Activated CD4-positive, alpha-beta T cell treated with anti-CD3 and anti-CD28 coated beads for 48 hours (primary cell): ENCODE measurements at places on chromosomes 6 and 20.

DNA sequence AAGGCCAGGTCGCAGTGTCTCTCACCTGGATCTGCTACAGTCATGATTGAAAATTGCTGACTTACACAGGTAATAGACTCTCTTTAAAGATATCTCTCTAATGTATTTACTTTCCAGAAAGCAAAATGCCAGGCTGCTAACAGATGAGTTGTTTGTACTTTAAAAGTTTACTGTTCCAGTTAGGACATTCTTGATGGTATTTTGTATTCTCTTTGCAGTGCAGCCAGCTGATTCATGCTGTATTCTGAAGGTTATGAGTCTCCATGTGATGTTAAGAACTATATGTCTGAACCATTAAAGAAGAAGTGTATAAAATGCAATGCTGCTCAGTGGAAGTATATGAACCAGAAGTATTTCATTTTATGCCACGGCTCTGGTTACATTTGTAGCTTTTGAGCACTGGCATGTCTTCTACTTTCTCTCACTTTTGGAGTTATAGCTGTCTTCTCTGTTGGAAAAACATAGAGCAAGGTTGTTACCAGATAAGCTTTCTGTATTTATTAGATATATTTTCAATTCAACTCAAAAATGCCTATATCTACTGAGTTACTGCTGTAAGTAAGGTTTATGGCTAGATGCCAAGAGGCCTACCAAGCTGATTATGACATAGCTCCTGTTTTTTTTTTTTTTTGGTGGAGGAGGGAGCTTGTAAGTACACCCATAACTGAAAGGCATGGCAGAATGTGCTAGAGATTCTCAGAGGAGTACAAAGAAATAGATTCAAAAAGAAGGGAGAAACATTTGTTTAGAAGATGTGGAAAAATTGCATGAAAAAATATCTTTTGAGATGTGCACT lies 130.5 kb upstream of the MAN1A1 start:
- DNase-seq, result no peak

- DNase-seq, result no peak
Measured at GRCh38 chr6:73145690-73146089, 79.6 kb downstream of the KHDC1L start.

DNA sequence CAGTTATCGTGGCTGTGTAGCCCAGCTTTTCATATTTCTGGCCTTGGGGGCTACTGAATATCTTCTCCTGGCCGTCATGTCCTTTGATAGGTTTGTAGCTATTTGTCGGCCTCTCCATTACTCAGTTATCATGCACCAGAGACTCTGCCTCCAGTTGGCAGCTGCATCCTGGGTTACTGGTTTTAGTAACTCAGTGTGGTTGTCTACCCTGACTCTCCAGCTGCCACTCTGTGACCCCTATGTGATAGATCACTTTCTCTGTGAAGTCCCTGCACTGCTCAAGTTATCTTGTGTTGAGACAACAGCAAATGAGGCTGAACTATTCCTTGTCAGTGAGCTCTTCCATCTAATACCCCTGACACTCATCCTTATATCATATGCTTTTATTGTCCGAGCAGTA lies 475 bp downstream of the OR2B6 start:
- no peak for DNase-seq

- DNase-seq, result no peak
Measured at GRCh38 chr6:111228094-111228493, 140.8 kb downstream of the SLC16A10 start.

DNA sequence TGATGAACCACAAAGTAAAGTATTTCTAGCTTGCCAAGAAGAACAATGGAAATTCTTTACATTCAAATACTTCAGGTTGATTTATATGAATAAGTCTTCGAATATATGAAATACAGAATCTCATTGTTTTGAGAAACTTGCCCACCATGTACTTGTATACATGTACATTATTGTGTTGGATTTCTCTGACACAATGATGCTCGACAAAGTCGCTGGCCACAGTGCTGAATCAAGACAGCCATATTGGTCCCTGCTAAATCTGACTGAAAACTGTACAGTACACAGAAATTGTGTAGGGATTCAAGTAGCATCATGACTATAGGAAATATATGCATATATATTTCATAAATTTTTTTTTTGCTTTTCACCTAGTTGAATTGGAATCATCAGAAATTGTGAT lies 13.1 kb upstream of the LIN28B start:
- no peak for DNase-seq

GRCh38 chr6:145003145-145003544 lies 718.0 kb downstream of the UTRN start:
- no peak for DNase-seq

GRCh38 chr20:48831718-48832404 lies 4.1 kb upstream of the PREX1 start:
- DNase-seq, result no peak

DNA sequence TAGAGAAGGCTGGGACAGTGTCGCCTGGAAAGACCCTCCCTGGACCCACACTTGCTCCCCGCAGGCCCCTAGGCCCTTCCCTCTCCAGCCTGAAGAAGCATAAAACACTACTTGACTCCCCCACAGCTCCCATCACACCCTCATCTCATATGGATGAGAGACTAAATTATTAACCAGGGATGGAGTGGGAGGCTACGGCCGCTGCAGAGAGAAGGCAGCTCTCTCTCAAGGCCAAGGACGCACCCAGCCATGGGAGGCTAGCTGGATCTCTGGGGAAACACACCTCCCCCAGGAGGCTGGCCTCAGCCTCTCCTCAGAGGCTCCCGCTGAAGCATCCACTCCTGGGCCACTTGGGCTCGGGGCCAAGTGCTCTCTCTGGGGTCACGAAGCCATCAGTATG lies 102.5 kb downstream of the GRM4 start:
- DNase-seq, result no peak

GRCh38 chr6:45608252-45608913 lies 230.6 kb upstream of the SUPT3H start:
- peak; percentile 42 for DNase-seq

DNA sequence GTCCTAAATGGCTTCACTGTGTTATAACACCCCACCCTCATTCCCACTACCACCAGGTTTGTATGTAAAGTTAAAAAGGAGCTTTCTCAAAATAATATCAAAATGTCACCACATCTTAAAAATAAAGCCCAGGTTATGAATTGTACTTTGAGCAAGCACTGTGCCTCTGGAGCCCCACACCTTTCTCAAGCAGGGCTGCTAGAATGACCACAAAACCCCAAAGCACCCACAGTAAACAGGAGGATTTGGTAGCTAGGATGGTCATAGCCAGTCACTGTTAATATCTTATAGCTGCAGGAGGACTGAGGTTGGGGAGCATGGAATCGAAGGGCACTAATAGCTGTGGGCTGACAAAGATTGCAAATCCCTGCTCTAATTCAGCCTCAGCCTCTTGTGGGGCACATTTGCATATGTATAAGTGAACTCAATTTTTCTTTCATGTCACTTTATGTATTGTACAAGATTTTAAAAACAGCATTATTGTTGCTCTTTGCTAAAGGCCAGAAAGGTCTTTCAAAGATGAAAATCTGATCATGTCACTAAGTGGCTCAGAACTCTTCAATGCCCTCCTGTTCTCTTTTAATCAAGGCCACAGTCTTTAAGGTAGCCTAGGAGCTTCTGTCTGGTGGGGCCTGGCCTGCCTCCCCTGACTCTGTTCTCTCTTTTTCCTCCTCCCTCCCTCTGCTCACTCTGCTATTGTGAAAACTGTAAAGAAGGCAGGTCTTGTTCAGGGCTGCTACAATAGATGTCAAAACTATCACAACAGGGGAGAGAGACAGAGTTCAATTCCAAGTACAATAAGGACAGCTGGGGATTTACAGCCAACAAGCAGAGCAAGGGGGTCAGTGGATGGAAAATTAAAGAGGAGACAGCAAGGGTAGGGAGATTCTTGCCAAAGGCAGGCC lies 101.6 kb downstream of the TMEM200A start:
- no peak for DNase-seq

- DNase-seq, result no peak
Measured at GRCh38 chr6:34585512-34586061, 29.5 kb upstream of the SPDEF start.

GRCh38 chr6:33927616-33928015 lies 123.8 kb upstream of the MLN start:
- no peak for DNase-seq

DNA sequence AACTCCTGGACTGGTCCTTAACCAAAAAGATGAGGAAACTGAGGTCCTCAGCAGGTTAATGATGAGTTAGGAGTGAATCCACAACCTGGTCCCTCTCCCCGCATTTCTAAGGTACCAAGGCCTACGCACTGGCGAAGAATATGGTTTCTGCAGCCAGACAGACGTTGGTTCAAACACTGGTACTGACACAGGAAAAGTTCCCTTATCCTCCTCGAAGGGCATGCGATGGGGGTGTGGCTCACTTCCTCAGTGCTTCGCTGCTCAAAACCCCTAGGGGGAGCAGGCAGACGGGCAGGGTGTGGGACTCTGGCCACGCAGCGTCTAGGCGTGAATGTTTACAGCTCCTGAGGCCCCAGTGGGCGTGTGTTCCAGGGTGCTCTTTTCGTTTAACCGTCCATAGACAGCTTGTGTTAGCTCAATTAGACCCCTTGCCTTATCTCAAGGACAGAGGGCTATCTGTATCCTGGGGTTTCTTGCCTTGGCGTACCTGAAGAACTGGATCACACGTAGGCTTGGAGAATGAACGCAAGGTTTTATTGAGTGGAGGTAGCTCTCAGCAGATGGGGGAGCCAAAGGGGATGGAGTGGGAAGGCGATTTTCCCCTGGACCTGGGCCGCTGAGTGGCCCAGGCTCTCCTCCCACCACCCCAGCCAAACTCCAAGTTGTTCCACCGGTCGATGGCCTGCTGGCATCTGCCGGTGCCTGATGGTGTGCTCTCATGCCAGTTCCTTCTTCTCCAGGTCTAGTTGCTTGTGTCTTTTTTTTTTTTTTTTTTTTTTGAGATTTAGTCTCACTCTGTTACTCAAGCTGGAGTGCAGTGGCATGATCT lies 31.8 kb upstream of the PTPN1 start:
- peak; percentile 87 for DNase-seq

DNA sequence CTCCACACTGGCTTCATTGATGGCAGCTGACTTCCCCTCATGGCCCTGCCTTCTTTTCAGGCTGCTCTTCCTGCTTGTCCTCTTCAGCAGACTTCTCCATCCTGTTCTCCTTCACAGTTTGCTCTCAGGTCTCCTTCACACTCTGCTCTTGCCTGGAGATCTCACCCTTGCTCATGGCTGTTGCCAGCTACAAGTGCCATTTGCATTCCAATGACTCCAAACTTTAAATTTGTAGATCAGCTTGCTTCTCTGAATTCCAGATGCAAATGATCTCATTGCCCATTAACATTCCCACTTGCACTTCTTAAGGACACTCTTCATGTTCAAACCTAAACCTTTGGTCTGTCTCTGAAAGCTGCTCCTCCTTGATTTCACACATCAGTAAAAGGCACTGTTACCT lies 343.0 kb downstream of the QKI start:
- no peak for DNase-seq

DNA sequence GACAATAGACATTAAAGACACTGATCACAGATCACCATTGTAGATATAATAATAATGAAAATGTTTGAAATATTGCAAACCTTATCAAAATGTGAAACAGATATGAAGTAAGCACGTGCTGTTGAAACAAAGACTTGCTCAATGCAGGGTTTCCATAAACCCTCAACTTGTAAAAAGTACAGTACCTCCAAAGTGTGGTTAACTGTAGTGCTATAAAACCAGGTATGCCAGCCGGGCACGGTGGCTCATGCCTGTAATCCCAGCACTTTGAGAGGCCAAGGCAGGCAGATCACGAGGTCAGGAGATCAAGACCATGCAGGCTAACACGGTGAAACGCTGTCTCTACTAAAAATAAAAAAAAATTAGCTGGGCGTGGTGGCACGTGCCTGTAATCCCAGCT lies 96.6 kb downstream of the ZFAND3 start:
- no peak for DNase-seq

DNA sequence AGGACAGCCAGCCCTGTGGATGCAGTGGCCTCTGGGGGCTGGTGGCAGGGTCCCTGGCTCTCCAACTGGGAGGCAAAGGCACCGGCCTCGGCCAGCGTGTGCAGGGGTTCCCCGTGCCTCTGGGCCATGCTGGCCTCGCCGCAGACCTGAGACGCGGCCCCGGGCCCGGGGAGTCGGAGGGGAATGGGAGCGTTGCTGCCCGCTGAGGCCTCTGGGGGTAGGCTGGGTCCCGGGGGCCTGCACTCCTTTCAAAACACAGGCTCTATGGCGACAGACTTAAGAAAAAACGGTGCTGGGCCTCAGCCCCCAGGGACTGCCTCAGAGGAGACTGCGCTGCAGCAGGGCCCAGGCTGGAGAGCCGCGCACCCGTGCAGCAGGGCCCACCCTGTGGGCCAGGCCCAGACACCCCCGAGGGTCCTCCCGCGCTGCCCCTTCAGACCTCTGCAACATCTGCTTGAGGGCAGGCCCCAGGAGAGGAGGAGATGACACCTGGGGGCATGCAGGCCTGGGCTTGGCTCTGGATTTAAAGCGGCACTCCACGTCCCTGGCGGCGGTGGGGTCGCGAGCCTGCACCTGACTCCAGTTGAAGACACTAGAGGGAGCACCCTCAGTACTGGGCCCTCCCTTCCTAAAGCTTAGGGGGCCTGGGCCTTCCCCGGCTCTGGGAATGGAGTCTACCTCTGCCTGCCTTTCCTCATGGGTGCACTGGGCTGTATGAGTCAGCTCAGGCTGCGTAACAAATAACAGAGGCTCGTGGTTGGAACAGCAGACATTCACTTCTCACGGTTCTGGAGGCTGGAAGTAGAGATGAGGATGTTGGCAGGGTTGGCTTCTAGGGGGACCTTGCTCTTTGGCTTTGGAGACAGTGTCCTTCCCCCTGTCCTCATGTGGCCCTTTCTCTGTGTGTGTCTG lies 117.4 kb upstream of the RPS6KA2 start:
- no peak for DNase-seq

GRCh38 chr20:63272105-63273058 lies at the start of gene ARFGAP1:
Gene ARFGAP1, plus strand, starts transcription at chr20:63272813. Its CDS starts 2,768 bp downstream, at chr20:63275581.
- peak; percentile 93 for DNase-seq

DNA sequence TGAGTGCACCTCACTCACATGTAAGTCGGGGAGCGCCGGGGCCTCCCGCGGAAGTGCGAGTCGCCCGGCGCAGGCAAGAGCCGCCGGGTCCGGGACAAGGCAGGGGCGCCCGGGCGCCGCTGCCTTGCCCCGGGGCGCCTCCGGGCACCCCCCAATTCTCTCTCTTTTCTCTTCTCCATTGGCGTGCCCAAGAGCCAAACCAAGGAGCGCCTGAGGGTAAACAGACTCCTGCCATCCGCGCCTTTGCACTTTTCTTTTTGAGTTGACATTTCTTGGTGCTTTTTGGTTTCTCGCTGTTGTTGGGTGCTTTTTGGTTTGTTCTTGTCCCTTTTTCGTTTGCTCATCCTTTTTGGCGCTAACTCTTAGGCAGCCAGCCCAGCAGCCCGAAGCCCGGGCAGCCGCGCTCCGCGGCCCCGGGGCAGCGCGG lies 36.8 kb downstream of the GNAS start:
- no peak for DNase-seq

- DNase-seq, result no peak
Measured at GRCh38 chr6:91288741-91289140, 701.9 kb upstream of the MAP3K7 start.

DNA sequence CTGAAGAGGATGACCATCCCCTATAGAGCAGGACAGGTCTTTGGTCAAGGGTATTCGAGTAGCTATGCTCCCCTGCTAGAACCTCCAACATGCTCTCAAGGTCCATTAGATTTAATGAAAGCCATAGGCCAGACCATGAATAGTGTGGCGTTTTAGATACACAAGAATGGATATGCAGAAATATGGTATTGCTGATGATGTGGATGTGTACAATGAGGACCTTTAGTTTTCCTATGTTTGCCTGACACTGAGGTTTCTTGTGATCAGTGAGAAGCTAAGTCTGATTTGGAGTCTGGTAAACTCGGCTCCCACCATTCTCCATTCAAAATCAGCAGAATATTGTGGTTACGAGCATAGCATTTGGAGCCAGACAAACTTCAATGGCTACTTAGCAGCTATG lies 125.6 kb downstream of the TSHZ2 start:
- DNase-seq, result no peak

GRCh38 chr6:127868338-127868737 lies 32.5 kb downstream of the THEMIS start:
- DNase-seq, result no peak
